ENCODE measurements at places on chromosomes 2 and 18.
A peak's percentile ranks its signal among the peaks of the same experiment; 100 is the strongest.

DNA sequence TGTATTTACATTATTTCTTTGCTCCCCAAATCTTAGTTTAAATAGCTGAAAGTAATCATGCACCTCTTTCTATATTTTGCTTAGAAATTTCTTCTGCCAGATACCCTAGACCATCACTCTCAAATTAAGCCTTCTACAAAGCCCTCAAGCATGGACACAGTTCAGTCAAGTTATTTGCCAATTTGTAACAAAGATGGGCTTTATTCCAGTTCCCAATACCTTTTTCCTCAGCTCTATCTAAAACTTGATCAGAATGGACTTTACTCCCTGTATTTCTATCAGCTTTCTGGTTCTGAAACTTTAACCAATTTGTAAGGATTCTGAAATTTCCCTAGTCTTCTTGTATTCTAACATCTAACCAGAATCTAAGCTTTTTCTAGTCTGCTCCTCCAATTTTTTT, 56.6 kb downstream of the SYT4 start:
- DNase-seq: no peak

GRCh38 chr2:100924520-100925451, 77.3 kb upstream of the RPL31 start:
- DNase-seq: peak; percentile 77

DNA sequence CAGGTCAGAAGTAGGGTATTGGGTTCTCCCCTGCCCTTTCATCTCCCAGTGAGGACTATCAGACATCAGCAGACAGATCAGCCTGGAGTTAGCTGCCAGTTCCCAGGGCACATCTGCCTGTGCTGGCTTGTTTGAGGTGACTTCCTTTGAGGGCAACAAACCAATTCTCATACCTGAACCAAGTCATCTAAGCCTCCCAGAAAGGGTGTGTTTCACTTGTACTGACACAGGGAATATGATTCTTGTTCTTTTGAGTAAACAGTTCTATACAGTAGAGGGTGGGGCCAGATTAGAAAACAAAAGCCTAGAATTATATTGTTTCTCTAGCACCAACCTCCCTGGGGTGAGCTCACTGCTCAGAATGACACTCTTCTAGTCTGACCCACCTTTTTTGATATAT, 591.9 kb downstream of the SLC4A3 start:
- no peak for DNase-seq

- no peak for DNase-seq
These were observed 221.3 kb upstream of the ITGA4 start for GRCh38 chr2:181235683-181236459.

GRCh38 chr2:55609938-55610578, 7.4 kb downstream of the PPP4R3B start:
- DNase-seq: no peak

DNA sequence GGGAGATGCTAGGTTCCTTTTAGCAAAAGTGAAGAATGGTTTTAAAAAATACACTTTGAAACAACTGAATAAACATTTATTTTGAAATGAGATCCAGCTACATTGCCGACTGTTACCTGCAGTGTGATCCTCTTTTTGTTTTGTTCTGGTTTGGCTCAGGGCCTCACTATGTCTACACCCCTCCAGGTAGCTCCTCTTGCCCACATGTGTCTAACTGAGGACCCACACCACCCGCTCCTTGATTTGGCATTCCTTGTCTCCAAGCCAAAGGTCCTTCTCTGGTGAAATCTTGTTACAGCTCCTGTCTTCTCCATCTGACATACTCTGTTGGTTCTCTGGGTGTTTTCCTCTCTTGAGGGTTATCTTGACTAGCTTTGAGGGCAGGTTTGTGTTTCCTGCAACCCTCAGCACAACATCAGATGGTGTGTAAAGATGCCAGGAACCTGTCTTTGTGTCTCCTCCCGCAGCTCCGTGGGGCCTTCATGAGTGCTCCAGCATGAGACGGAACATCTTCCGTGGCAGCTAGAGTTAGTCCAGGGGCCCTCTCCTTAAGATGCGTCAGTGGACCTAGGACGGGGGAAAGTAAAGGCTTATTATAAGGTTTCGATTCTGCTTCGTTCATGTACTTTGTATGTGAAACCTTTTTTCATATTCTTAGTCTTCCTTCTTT, 32.1 kb downstream of the MAP4K4 start:
- peak; percentile 74 for DNase-seq

DNA sequence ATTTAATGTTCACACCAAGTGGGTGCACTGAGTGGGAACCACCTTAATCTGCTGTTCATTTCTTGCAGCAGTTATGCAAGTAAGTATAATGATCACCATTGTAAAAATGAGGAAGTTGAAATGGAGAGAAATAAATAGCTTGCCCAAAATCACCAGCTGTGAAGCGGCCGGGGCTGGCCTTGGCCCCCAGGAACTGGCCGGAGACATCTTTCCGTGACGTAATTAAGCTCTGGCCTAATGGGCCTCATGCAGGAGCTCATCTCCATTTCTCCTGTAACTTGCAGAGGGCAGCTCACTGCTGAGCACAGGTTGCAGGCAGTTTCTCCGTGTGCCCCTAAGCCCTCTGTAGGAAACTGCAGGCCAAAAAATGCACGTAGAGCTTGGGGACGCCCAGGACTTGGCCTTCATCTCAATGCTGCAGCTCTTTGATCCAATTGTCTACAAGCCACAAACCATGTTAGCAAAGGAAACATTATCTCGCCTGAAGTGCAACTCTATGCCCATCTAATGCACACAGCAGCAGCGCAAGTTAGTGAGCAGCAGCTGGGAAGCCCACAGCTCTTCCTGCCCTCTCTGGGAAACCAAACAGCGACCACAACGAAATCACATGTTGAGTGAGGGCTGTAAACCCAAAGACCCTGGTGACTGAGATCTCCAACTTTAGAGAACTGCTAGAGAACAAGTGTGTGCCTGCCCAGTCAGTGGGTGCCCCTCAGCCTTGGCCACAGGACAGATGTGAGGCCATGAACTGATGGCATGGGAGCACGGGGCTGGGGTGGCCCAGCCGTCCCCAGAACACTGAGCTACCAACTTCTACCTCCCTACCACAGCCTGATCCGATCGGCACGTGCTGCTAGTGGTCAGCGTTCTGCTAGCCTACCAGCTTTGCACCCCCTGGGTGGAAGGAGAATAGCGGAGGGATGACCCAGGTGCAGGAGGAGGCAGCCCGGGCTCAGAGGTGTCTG, 28.8 kb downstream of the APCDD1 start:
- DNase-seq: no peak

GRCh38 chr2:39524756-39525635, 87.9 kb upstream of the MAP4K3 start:
- DNase-seq: no peak

DNA sequence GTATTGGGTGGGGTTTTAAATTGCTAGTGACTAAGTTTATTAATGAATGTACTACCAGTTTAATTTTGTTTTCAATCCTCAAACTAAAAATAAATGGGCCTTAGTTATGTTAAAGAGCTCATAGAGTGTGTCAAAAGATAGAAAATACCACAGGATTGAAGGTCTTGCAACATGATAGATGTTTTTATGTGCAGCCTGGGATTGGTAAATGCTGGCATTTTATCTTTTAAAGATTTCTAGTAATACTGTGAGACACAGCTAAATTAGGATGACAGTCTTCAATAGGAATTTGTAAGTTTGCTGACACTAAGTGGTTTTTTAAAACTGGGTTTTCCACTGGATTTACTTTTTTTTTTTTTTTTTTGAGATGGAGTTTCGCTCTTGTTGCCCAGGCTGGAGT, 122.3 kb downstream of the HAUS1 start:
- DNase-seq: no peak

DNA sequence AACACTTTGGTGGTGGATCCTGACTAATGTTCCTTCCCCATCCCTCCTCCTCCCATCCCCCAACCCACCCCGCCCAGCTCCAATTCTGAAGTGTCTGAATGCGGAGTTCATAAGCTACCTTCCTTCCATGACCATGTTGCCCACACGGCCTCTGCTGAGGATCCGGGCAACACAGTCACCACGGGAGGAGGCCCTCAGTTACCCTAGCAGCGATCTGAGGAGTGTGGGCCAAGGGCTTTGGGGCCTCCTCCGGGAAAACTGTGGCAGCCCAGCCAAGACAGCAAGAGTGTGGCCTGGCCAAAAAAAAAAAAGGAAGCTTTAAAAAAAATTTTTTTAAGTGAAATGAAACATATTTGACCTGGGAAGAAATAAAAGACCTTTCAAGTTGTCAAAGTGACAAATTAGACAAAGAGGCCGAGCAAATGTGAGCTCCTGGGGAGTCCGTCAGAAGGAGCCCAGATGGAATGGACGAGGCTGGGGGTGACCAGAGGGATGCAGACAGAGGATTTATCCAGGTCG, 169.0 kb upstream of the PKDCC start:
- no peak for DNase-seq

DNA sequence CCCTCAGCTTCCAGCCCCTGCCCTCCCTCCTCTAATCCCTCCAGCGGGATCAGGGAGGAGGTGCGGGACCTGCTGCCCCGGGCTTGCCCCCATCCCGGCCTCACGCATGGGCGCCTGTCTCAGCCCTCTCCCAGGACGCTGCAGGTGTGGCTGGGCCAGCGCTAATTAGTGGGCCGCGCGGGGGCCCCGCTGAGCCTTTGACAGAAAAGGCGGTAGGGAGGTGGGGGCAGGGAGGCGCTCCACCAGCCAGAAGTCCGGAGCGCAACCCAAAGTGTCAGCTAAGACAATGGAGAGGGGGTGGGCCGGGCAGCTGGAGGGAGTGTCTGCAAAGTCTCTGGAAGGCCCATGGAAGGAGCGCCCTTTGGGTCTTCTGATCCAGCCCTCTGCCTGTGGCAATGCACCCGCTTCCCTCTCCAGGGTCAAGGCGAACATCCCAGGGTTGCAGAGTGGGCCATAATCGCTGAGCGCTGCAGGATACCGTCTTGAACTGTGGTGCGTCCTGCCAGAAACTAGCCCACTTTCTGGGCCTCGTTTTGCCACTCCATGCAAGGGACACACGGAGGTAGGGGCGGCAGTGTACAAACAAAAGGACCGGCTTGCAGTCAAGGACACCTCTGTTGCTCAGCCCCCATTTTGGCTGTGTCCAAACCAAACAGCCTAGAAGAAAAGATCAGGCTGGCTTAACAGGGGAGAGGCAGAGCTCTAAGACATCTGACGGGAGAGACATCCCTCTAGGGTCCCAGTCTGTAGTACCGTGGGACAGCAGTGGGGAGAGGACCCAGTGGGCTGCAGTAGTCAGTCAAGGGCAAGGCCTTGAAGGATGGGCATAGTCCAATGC, 3.5 kb downstream of the ATP6V1B1 start:
- no peak for DNase-seq

GRCh38 chr2:241018051-241018891, 19.9 kb downstream of the SNED1 start:
- no peak for DNase-seq

DNA sequence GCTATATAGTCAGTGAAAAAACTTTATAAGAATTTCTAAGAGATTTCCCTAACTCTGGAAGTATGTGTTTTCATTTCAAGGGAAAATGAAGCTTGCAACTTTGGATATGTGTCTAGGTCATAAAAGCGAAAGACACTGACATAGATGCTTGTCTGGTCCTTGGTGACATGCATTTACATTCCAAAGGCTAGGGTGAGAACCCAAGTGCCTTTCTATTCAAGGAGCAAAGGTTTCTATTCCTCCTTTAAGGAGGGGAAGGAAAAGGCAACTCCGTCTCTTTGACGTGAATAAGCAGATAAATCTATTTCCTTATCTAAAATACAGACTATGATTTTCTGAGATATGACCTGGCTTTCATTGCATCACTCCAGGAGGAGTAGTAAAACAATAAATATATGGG, 261.1 kb downstream of the CDH7 start:
- DNase-seq: no peak

DNA sequence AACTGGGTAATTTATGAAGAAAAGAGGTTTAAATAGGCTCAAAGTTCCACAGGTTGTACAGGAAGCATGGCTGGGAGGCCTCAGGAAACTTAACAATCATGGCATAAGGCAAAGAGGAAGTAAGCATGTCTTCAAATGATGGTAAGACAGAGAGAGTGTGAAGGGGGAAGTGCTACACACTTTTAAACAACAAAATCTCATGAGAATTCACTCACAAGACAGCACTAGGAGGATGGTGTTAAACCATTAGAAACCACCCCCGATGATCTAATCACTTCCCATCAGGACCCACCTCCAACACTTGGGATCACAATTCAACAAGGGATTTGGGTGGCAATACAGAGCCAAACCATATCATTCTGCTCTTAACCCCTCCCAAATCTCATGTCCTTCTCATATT, 34.9 kb downstream of the CFAP210 start:
- no peak for DNase-seq

GRCh38 chr2:144330951-144331673, 188.8 kb downstream of the ZEB2 start:
- no peak for DNase-seq

DNA sequence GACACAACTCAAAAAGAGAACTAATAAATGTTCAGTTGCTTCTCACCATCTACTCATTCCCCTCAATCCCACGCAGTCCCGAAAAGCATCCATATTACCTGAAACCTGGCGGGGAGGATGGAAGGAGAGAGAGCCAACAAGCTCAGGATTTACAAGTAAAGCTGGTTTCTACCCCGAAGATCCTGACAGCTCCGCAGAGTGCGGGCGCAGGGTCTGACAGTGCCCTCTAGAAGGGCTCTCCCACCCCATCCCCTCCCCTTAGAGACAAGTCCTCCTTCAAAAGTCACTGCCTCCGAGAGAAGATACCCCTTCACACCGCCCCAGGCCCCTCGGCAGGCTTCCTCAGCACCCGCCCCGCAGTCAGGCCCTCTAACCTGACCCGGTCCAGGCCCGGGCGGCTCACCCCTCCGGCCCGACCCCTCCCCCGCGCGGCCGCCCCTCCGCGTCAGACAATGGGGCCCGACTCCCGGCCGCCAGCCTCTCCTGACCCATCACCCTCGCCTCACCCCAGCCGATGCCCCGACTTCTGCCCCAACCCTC, 550 bp downstream of the RAB1A start:
- DNase-seq: peak; percentile 4

- DNase-seq: no peak
These were observed 35.6 kb upstream of the UBE2F start for GRCh38 chr2:237931205-237931721.

DNA sequence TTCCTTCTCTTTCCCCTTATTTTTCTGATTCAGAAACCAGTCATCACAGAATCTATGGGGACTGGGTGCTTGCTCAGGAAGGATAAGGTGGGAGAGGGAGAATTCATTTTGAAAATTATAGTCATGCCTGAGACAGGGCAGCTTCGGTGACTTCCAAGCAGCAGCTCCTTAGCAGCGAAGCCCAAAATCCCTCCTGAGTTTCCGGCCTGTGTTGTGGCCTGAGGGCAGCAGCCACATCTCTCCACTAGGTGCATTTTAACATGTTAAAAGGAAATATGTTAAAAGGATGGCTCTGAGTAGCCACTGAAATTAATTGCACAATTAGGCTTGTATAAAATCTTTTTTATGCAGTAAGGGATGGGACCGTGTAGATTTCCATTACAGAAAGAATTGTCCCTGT, 207.0 kb upstream of the RAB12 start:
- DNase-seq: no peak

- no peak for DNase-seq
These were observed 22.1 kb downstream of the KIF1A start for GRCh38 chr2:240797914-240798313.

GRCh38 chr2:39216346-39217191, 27.2 kb downstream of the CDKL4 start:
- DNase-seq: peak; percentile 43
